ENCODE measurements at places on chromosomes 1 and 21.

DNA sequence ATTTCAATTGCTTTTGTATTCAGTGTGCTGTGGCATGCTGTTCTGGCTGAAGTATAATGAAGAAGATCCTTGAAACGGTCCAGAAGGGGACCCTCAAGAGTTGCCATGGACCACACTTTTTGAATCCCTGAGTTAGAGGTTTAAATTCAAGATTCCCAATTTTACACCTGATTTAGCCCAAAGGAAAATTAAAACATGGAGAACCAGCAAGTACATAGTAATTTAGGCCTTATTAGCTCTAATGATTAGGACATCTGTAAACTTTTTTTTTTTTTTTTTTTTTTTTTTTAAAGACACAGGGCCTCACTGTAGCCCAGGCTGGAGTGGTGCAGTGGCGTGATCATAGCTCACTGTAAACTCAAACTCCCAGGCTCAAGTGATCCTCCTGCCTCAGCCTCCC lies 107.3 kb downstream of the ENAH start:
- DNase-seq, result no peak

DNA sequence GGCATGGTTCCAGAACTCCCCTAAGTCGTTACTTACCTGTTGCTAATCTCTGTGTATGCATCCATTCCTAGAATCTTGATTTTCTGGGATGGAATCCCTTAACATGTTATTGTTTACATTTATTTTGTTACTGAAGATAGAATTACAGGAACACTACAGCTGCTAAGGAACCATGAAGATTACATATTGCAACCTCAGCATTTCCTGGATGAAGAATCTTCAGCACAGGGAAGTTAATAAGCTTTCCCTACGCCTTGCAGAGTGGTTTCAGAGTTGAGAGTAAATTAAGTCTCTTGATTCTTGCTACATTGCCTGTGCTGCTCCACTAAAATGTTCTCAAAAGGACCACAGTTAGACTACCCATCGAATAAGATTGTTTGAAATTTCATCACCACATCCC lies 31.4 kb upstream of the GBP6 start:
- no peak for DNase-seq

DNA sequence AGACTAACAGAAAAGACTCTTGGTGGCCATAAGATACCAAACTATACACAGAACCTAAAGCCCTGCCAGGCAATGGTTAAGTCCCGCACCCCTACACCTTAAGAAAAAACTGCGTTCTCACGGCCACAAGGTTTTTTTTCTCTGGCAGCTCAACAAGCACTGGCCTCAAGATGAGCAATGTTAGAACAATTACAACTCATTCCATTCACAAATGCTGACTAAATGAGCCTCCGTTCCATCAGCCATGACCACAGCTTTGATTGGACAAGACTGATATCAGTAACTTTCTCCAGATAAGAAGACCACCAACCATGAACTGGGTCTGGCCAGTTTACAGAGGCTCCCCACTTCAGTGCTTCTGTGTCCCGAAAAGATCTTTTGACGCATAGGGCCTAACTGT lies 31.9 kb downstream of the SEC16B start:
- peak; percentile 33 for DNase-seq

DNA sequence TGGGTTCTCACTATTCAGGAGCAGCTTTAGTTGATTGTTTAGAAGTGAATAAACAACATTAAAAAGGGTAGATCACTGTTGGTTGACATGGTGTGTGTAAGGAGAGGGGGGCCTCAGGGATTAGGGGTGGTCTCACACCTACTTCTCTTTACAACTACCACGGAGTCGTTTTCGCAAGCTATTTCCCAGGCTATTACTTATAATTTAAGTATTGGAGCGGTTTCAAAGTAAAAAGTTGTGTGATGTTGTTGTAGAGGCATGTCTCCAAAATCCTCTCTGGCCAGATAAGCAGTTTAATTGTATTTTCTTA lies 1.3 kb downstream of the GPSM2 start:
- no peak for DNase-seq

DNA sequence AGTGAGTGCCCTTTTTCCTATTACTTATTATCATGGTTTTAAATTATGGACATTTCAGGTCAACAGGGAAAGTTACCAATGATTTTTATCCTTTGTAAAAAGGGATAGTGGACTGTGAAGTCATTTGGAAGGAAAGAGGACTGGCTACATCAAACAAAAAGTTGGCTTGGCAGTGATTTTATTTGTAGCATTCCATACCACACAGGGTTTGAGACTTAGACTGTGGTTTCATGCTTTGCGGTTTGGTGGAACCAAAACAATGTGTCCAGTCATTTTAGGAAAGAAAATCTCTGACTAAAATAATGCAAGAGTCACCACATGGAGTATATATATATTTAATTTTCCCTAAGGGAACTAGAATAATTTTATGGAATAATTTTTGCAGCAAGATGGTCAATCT lies 239.5 kb downstream of the HMCN1 start:
- peak; percentile 89 for DNase-seq

- no peak for DNase-seq
Observed at GRCh38 chr21:17370916-17371315, 141.9 kb upstream of the CXADR start.

DNA sequence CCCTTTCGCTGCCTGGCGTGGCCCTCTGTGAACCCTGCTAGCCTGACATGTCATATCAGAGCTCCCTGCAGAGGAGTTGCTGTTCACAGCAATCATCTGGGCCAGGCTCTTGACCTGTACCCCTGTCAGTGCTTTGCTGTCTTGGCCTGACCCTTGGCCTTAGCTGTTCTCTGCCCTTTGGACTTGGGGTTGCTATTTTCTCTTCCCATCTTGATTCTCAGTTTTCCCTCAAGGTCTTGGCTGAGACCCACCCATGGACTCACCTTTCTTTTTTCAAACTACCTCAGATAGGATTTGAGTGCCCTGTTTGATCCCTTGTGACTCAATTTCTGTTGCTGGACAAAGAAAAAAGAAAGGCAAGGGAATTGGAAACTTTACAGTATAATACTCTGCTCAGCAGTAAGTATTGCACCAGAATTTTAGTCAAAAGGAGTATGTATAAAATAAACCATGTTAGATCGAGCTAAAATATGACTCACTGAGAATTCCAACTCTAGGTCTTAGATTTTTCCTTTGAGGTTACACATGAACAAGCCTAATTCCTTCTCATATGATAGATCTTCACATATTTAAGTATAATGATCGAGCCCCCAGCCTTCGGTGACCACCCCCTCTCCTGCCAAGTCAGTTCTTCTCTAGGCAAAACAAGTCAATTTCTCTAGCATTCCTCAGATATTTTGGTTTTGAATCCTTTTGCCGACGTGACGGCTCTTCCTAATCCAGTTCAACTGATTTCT lies 110.5 kb downstream of the NGF start:
- DNase-seq, result no peak

GRCh38 chr1:115457289-115457688 lies 119.2 kb upstream of the NGF start:
- DNase-seq, result no peak

DNA sequence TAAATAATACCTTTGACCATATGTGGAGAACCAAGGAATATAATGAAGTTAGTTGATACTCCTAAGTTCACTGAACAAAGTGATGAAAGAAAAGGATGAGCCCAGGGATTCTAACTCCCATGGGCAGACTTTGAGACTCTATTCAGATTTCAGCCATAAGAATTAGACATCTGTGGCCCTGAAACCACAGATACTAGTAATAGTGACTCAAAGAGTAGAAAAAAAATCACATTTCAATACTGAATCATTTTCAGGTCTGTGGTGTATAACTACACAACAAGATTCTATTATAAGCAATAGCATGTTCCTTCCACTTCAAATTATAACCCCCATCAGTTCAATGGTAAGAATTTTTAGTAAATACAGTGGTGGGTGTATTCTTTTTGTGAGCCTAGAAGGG lies 16.4 kb upstream of the F13B start:
- DNase-seq, result no peak

- no peak for DNase-seq
Observed at GRCh38 chr1:90074137-90074536, 79.2 kb downstream of the ZNF326 start.

- peak; percentile 90 for DNase-seq
Observed at GRCh38 chr1:43329995-43330751, 7.4 kb upstream of the MPL start.

DNA sequence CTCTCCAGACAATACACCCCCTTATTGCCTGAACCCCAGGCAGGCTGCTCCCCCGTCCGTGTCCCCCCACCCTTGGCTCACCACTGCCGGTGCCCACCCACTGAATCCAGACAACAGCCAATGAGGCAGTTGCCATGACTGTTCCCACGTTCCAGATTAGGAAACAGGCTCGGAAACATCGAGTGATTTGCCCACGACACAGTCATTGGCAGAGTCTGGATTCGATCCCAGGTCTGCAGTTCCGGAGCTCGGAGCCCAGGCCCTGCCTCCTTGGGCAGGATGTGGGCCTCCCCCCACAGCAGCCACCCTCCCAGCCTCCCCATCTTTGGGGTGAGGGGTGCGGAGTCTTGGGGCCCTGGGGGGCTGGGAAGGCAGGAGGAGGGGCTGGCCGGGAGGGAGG lies 20.3 kb upstream of the CLSTN1 start:
- DNase-seq, result no peak

- no peak for DNase-seq
Observed at GRCh38 chr1:30642391-30643120, 80.8 kb downstream of the MATN1 start.

DNA sequence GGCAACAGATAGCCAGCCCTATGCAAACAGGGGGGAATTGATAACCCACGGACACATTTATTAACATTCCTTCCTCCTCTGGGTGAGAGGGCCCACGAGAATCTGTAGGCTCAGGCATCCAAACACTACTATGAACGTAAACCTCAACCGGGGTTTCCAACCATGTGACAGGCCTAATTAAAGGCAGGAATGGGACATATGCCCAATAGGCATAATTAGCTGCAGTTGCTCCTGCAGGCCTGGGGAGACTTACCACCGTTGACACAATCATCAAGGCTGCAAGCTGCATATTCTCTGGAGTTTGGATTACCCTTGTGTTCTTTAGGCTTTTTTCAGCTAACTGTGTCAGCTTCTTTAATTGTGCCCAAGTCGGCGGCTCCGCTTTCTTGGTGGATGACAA lies 22.2 kb upstream of the GBP1 start:
- no peak for DNase-seq

- no peak for DNase-seq
Observed at GRCh38 chr1:112794654-112795239, 79.6 kb upstream of the PPM1J start.

DNA sequence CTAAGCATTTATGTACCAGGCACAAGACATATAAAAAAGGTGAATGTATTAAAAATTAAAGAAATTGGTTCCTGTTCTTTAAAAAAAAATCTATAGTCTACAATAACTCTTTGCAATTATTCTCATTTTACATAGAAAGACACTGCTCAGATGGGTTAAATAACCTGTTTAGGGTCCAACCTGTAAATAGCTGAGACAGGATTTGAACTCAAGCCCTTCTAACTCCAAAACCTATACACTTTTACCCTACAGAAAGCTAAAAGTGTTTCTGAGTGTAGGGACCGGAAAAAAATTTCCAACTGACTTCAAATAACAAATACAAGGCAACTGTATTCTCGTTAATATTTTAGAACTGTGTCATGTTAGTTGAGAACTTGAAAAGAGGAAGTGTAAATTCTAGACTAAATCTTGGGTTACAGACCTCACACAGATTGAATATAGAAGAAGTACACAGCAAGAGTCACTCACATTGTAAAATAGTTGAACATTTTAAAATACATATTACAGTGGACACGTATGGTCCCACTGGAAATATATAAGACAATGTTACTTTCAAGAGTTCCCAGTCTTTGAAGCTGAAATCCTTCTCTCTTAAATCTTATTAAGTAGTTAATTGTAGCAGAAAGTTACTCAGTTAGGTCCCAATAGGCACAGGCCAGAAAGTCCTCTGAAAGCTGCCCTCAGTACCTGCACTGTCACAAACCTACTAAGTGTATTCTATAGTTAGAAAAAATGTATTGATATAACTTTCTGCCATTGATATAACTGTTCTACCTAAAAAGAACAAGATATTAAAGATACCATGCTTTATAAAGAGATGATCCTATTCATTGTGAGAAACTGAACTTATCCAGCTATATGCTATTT lies 7.3 kb downstream of the EDEM3 start:
- no peak for DNase-seq

- no peak for DNase-seq
Observed at GRCh38 chr1:243548516-243548915, 292.7 kb downstream of the SDCCAG8 start.

DNA sequence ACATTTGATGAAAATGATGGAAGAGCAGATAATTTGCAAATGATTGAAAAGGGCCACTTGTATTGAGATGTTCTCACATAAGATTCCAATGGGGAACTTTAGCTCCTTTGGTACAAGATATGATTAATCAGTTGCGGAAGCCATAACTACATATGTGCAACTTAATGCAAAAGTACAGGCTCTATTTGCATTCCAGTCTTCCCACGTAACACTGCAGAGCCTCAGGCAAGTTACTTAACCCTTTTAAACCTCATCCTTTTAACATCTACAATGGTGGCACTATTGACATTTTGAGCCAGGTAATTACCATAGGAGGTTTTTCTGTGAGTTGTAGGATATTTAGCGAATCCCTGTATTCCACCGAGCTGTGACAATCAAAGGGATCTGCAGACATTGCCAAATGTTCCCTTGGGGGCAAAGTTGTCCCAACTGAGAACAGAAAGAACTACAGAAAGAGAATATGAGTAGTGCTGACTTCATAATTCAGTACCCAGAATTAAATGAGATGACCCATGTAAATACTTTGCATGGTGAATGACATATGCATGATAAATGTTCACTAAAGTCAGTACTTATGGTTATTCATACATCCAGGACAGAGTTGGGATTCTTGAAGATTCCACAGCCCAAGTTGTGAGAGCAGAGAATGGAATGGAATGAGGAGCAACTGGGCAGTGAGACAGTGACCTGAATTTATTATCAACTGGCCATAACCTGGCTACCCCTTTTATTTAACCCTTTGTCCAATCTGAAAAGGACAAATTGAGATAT lies 62.6 kb downstream of the SPAG17 start:
- peak; percentile 55 for DNase-seq

DNA sequence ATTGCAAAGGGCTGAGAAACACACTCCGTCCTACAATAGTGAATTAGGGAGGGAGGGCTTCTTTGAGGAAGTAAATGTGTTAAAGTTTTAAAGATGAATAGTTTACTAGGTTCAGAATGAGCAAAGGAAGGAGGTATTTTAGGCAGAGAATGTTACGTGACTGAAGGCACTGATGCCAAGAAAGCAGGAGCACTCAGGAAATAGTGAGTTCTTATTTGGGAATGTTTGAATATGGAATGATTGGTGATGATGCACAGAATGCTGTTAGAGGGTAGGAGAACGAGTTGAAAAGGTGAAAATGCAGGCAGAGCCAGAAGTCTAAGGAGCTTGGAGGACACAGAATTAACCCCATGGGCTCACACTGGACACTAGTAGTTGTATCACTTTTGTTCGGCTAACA lies 108.0 kb downstream of the NRIP1 start:
- peak; percentile 28 for DNase-seq

DNA sequence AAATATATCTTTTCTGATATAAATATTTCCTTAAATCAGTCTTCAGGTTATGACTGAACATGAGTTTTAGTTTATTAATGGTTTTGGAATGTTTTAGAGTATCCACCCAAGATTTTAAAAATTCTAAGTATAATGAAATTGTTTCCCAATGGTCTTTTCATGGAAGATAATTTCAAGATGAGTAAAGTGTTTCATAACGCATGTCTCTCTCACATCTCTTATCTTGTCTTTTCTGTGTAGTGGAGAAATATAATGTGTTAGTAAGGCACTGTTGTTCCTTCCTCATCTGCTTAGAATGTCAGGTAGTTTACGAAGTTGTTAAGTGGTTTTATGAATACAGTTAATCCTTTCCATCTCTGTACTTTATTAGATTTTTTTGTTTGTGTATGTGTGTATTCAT lies 49.6 kb downstream of the PLA2G4A start:
- no peak for DNase-seq
